ENCODE measurements at places on chromosomes 12 and 14.

DNA sequence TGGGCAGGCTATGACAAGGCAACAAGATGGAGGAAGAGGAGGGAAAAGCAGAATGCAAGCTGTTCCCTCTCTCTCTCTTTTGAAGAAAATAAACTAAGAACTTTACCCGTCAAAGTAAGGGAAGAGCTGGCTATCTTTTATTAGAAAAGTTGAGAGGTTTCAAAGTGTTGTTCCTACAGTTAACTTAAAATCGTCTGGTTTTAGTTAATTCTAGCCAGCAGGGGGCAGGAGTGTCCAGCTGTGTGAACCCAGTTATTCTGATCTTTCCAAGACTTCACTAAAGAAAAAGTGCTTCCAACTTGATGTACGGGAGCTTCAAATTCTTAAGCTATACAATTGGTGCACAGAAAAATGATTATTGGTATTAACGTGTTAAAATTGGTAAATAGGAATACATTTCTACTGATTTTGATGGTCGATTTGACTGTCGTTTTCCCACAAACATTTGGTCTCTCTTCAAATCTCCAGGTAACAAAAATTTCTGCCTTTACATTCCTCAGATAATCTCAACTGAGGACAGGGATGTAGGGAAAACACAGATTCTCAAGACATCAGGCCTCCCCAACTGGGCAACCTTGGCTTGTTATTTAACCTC is 28.4 kb upstream of the MON2 start:
- DNase-seq = peak; percentile 24

DNA sequence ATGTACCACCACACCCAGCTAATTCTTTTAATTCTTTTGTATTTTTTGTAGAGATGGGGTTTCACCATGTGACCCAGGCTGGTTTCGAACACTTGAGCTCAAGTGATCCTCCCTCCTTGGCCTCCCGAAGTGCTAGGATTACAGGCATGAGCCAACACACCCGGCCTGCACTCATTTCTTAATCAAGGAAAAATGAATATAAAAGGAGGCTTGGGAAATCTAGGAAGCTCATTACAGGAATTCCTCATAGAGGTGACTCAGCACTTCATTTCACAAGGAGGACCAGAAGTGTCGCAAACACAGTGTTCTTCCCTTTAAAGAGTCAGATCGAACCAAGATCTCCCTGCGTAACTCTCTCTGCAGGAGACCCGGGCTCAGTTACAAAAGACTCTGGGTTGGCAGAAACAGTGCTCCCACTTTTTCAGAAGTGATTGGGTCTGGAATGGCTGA is 30.3 kb downstream of the NFKBIA start:
- DNase-seq = no peak

GRCh38 chr12:80924437-80924836 is 13.3 kb downstream of the LIN7A start:
- DNase-seq = no peak

- no peak for DNase-seq
Observed at GRCh38 chr12:77584860-77585259, 245.8 kb upstream of the NAV3 start.

GRCh38 chr12:58540480-58541299 is 379.6 kb downstream of the LRIG3 start:
- DNase-seq = no peak

DNA sequence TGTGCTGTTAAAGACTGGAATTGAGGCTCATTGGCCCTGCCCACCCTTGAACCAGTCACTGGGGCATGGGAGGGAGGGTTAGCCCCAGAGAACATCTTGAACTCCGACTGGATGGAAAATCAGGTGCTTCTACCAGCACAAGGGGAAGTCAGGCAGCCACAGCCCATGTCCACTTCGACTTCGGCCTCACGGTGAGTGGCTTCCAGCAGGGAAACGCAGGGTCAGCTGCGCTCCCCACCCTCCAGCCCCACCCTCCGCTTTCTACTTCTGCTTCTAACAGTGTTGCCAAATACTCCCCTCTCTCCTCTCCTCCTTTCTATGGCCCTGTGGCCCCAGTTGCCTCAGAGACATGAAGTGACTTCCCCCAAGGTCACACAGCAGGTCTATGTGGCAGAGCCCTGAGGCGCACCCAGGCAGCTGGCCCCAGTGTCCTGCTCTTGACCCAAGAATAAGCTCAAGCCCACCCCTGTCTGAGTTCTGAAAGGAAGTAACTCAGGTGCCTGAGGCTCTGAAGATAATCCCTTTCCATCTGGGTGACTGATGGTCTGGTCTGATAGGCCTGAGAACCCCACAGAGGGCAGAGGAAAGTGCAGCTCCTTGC is 11.9 kb upstream of the SH2B3 start:
- no peak for DNase-seq
